Pancreas (tissue), 10 donors: ENCODE measurements at places on chromosomes 5 and 9. TPM values are rescaled to one million over a fixed set of nuclear protein-coding genes. Genes with fewer than 3 reads are reported as not detected.
A peak's percentile ranks its signal among the peaks of the same experiment; 100 is the strongest.

GRCh38 chr5:102792705-102793104 lies 37.6 kb downstream of the PAM start:
- DNase-seq, result no peak

- no peak for DNase-seq
These were observed 178.5 kb downstream of the RAB3C start for GRCh38 chr5:58761407-58761806.

GRCh38 chr5:130116972-130117371 lies 212.7 kb downstream of the CHSY3 start:
- DNase-seq, result no peak

DNA sequence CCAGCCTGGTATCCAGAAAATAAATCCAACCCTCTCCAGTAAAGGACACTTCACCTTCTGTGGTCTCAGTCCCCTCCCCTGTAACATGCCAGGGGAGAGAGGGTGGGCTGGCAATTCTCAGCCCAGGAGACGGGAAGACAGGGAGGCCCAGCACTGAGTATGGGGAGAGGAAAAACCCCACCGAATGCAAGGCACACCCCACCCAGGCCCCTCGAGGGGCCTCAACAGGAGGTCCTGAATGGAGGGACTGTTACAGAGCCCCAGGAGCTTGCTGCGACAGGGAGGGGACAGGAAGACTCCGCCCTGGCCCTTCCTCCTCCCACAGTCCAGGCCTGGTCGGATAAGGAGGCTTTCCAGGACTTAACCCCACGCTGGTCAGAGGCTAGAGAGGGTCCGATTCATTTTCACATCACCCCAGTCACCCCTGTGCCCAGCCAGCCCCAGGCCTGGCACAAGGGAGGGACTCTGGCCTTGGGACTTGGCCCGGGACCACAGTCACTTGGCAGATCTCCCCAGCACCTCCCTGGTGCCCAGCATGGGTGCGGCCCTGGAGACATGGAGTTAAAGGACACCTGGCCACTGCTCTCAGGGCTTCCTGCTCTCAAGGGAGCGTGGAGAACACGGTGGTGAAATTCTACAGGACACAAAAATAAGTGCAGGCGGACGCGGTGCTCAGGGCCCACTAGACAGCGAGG lies 44.9 kb upstream of the STXBP1 start:
- DNase-seq, result peak; percentile 78

DNA sequence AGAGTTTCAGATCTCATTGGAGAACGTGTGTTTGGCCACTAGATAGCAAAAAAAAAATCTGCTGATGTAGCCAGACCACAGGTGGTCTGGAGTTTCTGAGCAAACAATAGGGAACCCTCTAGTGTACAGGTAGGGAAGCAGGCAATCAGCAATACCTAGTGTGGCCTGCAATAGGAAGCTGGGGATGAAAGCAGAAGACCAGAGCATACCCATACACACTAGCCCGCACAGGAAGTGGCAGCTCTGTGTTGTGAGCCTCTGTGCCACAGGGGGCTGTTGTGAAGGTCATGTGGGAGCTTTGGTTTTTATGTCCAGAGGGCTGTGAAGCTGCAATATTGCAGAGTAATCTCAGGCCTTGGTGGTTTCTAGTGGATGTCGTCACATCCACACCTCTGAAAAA lies 81.2 kb downstream of the MTAP start:
- DNase-seq, result no peak

DNA sequence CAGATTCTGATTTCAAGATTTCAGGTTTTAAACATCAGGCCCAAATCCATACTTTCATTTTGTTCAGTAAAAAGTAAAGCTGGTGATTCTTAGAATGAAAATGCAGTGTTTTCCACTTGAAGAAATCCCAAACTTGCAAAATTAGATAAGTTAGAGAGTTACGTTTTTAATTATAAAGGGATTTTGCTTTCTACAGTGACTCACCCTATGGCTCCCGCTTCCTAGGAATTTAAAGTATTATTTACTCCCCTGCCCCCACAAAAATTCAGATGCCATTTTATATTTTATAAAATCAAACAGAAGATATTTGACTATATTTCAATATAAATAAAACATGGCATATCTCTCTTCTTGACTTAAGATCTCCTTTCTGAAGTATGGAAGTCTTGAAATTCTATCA lies 402.9 kb downstream of the ZSWIM6 start:
- DNase-seq, result no peak

- DNase-seq, result no peak
These were observed 1.6 kb upstream of the NIPSNAP3A start for GRCh38 chr9:104745852-104746251.

- no peak for DNase-seq
These were observed 55.4 kb downstream of the BNC2 start for GRCh38 chr9:16815079-16815478.

DNA sequence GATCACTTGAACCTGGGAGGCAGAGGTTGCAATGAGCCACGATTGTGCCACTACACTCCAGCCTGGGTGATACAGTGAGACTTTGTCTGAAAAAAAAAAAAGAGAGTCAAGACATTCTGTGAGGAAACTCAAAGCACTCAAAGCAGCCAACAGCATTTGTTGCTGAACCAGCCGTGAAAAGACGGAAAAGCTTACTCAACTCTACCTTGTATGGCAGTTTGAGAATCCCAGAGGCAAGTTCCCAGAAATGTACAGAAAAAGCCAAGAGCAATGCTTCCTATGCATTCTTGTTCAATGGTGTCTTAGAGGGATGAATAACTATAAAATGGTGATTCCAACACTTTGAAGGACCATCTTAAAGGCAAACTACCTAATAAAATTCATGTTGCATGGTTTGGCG lies 170.2 kb downstream of the HSD17B3 start:
- no peak for DNase-seq

- DNase-seq, result no peak
These were observed 12.4 kb downstream of the SPATA31E1 start for GRCh38 chr9:87894998-87895625.

DNA sequence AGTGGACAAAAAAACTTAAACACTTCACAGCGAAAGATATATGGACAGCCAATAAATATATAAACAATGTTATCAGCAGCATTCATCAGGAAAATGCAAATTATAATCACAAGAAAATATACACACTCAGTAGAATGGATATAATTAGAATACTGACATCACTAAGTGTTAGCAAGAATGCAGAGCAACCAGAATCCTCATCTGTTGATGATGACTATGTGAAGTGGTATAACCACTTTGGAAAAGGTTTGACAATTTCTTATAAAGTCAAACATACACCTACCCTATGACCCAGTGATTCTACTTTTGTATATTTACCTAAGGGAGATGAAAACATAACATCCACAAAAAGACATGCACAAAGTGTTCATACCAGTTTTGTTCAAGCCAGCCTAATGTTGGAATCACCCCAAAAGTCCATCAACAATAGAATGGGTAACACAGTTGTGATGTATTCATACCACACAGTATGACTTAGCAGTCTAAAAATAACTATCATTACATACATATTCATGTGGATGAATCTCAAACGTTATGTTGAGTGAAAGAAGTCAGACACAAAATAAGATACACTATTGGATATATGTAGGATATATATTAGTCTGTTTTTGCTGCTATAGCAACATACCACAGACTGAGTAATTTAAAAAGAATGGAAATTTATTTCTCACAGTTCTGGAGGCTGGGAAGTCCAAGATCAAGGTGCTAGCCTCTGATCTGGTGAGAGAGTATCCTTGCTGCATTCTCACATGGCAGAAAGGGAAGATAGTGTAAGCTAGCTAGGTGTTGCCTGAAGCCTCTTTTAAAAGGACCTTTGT lies 148.8 kb upstream of the ADAMTSL1 start:
- DNase-seq, result no peak

GRCh38 chr9:127557466-127557869 lies 54.6 kb upstream of the STXBP1 start:
- DNase-seq, result no peak

GRCh38 chr9:127066851-127067136 lies 55.6 kb downstream of the ANGPTL2 start:
- no peak for DNase-seq

DNA sequence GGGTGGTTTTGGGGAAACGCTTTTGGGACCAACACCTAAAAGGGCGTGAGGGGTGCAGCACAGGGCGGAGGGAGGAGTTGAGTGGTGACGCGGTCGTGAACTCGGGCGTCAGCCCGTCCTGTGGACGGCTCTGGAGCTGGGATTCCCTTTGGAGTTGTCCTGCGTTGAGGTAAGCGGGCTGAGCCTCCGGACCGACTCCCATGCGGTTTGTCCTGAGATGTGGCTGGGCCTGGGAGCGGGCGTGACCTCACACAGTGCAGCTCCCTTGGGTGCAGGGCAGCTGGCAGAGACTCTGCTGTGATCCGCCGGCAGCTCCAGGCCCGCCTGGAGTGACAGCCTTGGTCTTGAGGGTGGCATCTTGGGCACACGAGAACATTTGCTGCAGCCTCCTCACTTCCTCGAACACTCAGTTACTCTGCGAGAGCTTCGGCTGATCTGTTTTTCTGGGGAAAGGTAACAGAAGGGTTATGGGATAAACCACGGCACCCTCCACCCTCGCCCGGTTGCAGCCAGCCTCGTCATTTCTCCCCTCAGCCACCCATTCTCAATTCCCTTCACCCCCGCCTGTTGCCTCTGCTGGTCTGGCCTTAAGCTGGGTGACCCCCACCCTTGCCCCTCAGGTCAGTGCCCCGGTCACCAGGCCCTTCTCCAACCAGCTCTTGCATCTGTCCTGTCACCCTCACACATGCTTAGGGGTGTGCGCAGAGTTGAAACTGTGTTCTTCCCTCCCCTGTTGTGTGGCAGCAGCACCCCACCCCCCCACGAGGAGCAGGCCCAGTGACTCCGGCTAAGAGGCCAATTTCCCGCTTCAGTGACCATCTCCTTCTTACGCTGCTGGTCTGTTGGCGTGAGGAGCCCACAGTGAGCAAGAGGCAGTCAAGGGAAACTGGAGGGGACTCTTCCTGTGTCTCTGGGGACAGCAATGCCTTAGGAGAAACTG lies 94.2 kb upstream of the COL5A1 start:
- DNase-seq, result no peak

IFNA21 gene
- not detected for total RNA-seq

NR5A1 gene
- total RNA-seq, result not detected

LCN12 gene
- total RNA-seq, result 7.6 TPM

NSG2 gene
- total RNA-seq, result 0.20 TPM

LPAR1 gene
- total RNA-seq, result 9.3 TPM

CARTPT gene
- not detected for total RNA-seq

GABRA6 gene
- not detected for total RNA-seq

PRDM9 gene
- not detected for total RNA-seq
